Stimulated activated CD4-positive, alpha-beta T cell treated with anti-CD3 and anti-CD28 coated beads, Interleukin-2, amount 100 ng/mL, for 24 hours (primary cell): ENCODE measurements at places on chromosomes 5 and 9.

- no peak for DNase-seq
Observed at GRCh38 chr9:85024374-85024773, 354.8 kb downstream of the NTRK2 start.

DNA sequence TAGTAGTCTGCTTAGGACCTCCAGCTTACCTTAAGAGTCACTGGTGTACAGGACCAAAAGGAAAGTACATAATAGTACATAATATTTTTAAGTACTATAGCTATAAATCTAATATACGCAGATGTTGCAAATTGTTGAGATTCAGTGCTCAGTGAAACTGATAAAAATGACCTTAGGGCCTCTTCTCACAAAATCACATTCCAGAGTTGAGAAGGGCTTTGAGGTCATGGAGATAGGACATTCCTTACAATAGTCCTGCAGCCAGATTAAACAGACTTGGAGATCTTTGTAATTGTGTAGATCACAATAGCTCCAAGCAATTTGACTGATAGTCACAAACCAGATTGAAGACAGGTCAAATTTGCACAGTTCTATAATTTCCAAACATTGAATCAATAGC, 37.7 kb upstream of the PCSK1 start:
- no peak for DNase-seq

DNA sequence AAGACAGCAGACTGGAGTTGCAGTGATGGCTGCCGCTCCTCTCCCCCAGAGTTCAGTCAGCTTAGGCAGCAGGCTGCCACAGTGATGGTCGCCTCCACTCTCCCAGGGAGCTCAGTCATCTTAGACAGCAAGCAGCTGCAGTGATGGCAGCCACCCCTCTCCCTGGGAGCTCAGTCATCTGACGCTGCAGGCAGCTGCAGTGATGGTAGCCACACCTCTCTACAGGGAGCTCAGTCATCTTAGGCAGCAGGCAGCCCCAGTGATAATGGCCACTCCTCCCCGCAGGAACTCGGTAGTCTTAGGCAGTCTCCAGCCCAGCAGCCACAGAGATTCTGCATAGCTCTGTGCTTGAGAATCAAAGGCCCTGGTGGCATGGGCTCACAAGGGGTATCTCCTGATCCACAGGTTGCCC, 582.7 kb downstream of the DTWD2 start:
- DNase-seq: no peak

DNA sequence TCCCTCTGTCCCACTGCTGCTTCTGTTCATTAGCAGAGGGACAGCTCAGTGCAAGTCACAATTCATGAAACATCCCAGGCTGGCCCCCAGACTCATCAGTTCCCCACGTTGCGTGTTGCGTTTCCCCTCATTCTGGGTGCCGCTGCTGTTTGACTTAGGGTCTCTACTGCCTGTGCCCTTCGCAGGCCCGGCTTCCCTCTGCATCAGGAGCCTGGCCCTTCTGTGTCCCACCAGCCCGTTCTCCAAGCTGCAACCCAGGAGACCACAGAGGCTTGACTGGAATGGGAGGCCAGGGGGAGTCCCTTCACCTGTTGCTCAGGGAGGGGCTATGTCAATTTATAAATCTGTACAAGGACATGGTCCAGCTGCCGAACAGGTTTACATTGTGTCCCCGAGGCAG, 53.9 kb upstream of the SUSD3 start:
- no peak for DNase-seq

DNA sequence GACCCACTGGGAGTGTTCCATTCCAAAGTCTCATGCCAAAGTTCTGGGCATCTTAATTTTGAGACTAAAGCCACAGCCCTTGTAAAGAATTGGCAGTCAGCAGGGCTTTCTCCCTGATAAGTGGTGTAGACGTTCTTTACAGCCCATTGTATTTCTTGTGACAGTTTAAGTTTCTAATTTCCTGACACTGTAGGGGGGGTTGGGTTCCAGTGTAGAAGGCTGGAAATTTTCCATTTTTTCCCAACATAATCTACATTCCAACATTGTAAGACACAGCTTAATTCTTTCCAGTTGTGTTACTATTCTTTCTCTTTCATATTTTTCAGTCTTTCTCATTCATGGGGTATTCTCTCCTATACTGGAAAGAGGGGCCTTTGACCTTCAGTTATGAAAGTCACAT, 121.1 kb downstream of the FBXL7 start:
- no peak for DNase-seq
